ENCODE measurements at places on chromosomes 6 and 20.
A peak's percentile ranks its signal among the peaks of the same experiment; 100 is the strongest.

DNA sequence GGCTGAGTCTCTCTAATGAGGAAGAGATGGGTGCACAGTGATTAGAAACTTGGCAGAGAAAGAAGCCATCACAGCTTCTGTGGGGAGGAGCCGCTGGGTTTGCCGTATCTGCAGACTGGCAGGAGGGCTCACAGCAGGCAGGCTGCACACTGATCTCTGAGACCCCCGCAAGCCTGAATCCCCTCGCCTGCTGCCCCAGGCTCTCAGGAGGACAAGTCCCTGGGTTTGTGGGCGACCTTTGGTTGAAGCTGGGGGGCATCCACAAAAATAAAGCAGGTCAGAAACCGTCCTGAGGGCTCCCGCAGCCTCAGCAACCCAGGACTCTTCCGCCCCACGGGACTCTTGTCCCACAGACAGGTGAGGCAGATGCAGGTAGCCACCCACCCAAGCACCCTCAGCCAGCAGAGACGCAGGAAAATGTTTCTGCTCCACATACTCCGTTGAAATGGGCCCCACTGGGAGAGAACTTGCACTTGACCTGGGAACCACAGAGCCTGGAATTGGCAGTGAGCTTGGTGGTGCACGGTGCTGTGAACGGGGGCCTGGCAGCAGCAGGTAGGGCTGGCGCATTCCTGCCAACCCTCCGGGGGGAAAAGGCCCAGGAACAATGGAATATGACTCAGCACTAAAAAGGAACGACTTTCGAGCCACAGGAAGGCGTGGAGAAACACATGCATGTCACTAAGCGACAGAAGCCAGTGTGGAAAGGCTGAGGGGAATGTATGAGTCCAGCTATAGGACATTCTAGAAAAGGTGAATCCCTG, 89.9 kb downstream of the YTHDF1 start:
- DNase-seq = no peak

GRCh38 chr20:44450903-44451450, 24.7 kb upstream of the TTPAL start:
- DNase-seq = no peak

DNA sequence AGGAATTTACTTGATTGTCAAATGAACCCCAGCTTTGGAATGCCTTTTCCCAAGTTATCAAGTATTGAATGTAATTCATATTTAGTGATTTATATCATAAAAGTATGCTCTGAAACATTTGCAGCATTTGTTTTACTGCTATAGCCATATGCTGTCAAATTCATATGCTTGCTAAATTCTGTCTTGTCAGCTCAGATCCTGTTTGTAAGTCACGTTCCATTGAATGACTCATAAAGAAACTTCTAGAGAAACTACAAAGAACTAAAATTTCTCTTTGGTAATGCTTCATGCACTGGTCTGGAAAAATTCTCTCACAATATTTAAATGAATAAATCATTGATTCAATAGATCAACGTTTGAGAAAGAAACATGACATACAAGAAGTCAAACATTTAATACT, 445.9 kb downstream of the PHF3 start:
- no peak for DNase-seq

DNA sequence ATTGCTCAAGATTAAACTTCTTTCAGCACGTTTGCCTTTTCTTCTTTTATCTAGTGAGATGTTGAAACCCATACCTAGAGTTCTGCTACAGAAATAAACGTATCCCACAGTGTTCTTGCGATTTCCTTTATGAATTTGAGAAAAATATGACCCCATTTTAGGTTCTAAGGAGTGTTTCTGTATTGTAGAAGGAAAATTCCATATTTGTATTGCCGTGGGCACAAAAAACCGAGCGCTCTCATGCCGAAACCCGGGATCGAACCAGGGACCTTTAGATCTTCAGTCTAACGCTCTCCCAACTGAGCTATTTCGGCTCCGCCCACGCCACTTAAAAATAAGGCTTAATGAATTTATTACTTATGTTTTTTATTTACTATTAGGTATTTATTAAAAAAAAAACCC, 23.7 kb downstream of the ZNF311 start:
- peak; percentile 62 for DNase-seq

GRCh38 chr20:49563015-49563980, 4.6 kb downstream of the PTGIS start:
- no peak for DNase-seq

DNA sequence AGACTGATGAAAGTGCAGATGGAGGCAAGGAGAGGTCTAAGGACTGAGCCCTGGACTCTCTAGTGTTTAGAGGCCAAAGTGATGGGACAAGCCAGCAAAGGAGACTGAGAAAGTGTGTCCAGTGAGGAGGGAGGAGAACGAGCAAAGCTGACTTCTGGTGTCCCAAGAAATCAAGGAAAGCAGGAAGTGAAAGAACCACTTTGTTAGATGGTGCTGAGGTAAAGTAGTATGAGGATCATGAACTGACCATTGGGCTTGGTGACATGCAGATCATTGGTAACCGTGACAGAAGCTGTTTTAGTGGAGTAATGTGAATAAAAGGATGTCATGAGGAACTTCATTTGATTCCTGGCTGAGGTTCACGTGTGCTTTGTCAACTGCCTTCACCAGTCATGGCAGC, 108.4 kb downstream of the SLX4IP start:
- DNase-seq = no peak

DNA sequence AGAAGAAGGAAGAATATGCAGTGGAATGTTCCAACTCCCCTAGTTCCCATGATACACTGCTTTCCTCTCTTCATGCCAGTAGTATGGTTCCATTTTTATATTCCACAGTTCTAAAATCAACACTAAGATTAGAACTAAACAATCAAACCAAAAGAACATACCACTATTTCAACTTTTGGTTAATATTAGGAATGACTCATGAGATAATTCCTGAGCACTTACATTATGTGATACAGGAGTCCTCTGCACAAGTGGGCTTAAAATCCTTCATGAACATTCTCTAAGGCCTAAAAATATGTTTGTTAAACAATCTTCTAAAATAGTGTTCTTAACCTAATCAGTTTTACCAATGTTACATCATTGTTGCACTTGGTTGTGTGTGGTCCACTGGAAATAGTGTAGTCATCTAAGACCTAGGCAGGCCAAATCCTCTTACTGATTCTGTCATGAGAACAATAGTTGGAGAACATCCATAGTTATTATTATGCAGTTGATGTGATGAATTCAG, 30.3 kb upstream of the RCAN2 start:
- DNase-seq = no peak

GRCh38 chr6:169543704-169544103, 158.1 kb downstream of the WDR27 start:
- DNase-seq = no peak

GRCh38 chr6:65979120-65979519, 272.1 kb upstream of the EYS start:
- DNase-seq = no peak

GRCh38 chr20:6705106-6705766, 62.2 kb upstream of the BMP2 start:
- DNase-seq = no peak

DNA sequence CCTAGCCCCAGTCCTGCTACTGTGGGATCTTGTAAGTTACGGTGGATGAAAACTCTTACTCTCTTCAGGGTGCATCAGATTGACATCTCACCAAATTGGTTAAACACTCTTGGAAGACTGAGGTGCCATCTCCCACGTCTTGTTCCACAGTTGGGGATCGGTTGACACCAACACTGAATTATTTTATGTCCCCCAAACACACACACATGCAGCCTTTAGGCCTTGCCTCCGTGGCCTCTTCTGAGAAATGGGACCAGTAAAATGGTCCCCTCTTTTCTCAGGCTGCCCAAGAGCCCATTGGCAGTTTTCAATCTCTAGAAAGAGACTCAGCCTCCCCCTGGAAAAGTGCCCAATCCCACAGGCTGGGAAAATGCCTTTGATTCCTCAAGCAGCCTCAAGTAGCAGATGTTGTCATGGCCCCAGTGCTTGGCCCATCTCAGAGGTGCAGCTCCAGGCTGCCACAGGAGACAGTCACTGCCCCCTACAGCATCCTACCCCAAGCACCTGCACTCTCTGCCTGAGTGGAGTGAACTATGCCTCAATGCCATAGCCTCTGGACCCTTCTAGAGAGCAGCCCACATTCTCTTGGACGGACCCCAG, 163.9 kb downstream of the ANKRD60 start:
- DNase-seq = no peak

GRCh38 chr6:158338311-158339112, 26.2 kb downstream of the TULP4 start:
- DNase-seq = no peak

DNA sequence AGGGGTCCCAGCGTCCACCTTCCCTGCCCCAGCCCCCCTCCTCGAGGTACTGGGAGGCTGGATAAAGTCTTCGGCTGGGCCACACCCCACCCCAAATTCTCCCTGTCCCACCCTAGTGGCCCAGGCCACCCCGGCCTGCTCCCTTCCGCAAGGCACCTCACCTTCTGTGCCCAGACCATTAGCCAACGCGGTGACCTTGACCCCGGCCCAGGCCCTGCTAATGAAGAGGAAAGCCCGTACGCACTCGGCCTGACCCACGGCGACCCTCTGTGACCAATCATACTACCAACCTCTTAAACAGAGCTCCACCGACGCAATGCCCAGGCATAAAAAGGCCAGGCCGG, 182 bp upstream of the OXT start:
- DNase-seq = no peak

DNA sequence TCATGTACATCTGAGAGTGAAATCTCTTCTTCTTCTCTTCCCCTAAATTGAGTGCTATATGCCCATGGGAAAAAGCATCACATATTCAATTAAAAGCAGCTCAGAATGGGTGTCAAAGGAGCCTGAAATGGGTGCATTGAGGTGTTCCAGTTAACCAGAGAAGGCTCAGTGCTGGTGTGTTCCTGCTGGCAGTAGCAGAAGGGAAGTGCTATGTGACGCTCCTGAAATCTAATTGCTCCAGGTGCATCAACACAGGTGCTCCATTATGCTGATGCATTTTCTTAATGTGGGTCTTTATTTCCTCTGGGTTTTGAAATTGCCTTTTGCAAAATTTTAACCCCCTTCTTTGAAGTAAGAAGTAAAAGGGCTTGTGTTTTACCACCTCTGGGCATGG, 17.9 kb downstream of the SLC22A2 start:
- DNase-seq = no peak

- no peak for DNase-seq
Measured at GRCh38 chr20:17541596-17541995, 10.4 kb upstream of the BFSP1 start.

All from T follicular helper cell (primary cell).